ENCODE measurements at places on chromosomes 5 and 9.

DNA sequence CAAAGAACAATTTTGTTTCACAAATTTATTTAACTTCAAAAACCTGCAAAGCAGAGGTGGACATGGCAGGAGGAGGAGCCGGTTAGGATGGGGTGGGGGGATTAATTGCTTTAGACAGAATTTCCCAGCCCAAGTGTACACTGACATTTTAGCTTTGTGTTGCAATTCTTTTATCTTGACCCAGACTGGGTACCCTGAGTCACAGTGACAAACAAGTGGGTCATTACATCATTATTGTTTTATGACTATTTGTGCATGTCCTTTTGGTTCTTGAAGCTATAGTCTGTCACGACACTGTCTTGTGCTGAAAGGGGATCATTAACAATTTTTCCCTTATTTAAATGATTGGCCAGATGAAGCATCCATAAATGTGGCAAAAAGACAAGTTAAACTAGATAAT is 84.5 kb upstream of the VCAN start:
- no peak for DNase-seq

GRCh38 chr9:86705490-86705889 is 241.8 kb downstream of the GAS1 start:
- DNase-seq, result no peak

- DNase-seq, result peak; percentile 91
These were observed 13.3 kb downstream of the RPS14 start for GRCh38 chr5:150436141-150436680.

GRCh38 chr9:130940693-130941576 is 1.9 kb upstream of the FIBCD1 start:
- DNase-seq, result peak; percentile 87

DNA sequence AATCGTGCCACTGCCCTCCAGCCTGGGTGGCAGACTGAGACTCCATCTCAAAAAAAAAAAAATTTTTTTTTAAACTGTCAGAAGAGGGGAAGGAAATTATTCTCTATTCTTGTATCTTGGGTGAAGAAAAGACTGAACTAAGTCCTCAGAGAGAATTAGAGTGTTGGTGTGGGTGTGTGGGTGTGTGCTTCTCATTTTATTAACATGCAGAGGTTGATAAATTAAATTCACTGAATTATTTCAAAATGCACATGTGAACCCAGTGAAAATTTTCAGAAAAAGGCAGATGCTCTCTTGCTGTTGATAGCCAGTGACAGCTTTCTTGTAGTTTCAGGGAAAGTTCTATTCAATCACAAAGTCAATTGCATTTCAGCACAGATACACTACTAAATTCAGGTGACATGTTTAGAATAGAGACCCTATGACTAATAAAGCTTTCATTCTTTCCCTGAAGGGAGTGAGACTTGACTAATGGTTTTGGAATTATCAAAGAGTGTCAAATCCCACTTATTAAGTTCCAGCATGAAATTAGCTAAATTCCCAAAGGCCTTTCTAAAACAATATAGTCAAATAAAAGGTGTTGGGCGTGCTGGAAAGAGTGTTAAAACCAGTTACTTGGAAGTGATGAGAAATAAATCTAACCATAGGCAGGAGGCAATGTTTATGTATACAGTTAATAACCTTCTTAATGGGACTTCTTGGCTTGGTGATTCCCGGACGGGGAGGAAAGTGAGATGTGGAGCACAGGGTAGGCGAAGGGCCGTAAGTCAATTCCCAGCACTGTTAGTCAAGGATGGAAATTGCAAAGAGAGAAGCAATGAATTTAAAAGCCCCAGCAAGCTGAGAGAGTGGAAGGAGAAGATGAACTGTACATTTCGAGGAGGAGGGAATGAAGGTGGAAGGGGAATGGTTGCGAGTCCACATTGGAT is 103.2 kb upstream of the SPATA31D4 start:
- no peak for DNase-seq

GRCh38 chr9:134545215-134545542 is 96.4 kb upstream of the COL5A1 start:
- no peak for DNase-seq

GRCh38 chr5:6885581-6885980 is 172.3 kb downstream of the TENT4A start:
- no peak for DNase-seq

DNA sequence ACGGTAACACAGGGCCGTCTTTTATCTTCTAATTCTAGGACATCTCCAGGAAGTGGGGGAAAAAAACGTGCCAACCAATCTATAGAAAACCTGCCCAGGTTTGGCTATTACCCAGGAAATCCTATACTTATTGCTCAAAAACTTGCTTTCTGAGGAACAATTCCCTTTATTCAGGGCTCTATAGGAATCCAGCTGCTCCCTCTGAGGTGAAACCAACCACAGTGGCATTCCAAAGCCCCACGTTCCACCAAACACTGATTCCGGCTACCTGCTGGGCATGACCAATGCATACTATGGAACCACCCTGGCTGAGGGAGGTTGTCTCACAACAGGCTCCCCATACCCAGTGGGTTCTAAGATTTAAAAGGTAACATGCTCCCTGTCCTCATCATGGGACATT is 57.6 kb downstream of the GLIS3 start:
- DNase-seq, result no peak

DNA sequence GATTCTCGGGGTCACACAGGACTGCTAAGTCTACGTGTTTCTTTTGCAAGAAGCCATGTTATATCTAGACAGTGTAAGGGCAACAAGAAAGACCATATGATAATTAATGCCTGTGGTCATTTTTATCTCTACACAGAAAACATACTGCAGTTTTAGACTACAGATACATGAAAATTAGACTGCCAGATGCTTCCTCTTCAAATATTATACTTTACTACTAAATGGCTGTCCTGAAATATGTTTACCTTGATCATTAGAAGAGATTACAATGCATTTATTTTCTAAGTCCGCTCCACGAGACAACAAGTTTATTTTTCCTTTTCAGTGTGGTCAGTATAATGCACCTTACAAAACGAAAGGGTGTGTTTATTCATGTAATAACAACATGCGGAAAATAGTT is 147.6 kb downstream of the KIAA0825 start:
- DNase-seq, result no peak

DNA sequence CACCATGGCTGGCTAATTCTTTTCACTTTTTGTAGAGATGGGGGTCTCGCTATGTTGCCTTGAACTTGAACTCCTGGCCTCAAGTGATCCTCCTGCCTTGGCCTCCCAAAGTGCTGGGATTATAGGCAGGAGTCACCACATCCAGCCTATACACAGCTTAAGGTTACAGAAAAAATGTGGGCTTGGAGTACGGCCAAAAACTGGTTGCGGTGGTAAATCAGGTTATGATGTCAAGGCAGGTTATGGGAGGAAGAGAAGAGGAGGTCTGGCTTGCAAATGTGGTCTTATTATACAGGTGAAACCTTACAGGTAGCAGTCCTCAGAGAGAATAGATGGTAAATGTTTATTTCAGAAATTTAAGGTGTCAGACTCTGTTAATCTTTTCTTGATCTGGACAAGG is 30.7 kb upstream of the SYK start:
- no peak for DNase-seq

GRCh38 chr9:6996061-6996854 is 238.5 kb downstream of the KDM4C start:
- DNase-seq, result no peak

GRCh38 chr9:132833550-132834121 is 44.4 kb downstream of the AK8 start:
- DNase-seq, result no peak

- no peak for DNase-seq
These were observed 451.8 kb upstream of the FTMT start for GRCh38 chr5:121399879-121400278.

GRCh38 chr5:28580616-28581015 is 1542.2 kb upstream of the CDH9 start:
- DNase-seq, result no peak

- DNase-seq, result peak; percentile 14
These were observed 1.5 kb downstream of the KLF9 start for GRCh38 chr9:70412832-70413463.

DNA sequence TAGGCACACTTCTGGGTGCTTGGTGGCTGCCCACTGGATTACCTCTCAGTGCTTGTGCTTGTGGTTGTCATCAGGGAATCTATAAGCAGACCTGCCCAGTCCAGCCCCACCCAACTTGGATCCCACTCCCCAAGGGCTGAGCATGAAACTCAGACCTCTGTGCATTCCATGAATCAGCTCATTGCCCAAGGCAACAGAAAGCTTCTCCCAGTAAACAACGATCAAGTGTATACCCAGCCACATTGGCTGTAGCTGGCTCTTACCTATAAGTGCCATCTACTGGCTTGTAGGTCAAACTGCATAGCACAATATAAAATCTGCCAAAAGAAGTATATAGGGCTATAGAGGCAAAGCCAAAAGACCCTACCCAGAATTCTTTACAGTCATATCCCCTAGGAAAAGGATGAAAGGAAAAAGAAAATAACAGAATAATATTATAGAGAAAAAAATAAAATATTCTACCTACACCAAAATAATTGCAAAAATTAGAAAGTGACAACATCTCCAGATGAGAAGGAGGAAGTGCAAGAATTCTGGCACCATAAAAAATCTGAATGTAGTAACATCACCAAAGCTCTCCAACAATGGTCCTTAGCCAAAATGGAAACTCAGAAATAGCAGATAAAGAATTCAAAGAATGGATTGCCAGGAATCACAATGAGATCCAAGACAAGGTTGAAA is 321.0 kb upstream of the TRPC7 start:
- peak; percentile 22 for DNase-seq

- DNase-seq, result peak; percentile 11
These were observed 26.9 kb downstream of the EXOC3 start for GRCh38 chr5:469752-470483.

- no peak for DNase-seq
These were observed 69.0 kb downstream of the UGCG start for GRCh38 chr9:111965566-111966019.

GRCh38 chr9:131673531-131673930 is 66.3 kb downstream of the RAPGEF1 start:
- DNase-seq, result no peak

DNA sequence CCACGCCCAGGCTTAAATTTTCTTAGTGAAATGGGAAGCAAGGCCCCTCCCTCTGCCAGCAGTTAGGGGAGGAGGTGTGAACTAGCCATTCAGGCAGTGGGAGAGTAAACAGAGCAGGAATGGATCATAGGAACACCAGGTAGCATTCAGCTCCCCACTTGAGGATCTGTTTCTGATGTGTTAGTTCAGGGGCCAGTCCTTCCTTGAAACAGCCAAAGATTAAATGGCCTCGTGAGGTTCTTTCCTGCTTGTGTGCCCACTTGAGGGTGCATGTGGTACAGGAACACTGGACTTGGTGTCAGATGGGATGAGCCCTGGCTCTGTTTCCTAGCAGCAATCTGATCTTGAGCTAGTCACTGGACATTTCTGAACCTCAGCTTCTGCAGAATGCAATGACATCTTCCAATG is 21.2 kb downstream of the FAXDC2 start:
- DNase-seq, result no peak

DNA sequence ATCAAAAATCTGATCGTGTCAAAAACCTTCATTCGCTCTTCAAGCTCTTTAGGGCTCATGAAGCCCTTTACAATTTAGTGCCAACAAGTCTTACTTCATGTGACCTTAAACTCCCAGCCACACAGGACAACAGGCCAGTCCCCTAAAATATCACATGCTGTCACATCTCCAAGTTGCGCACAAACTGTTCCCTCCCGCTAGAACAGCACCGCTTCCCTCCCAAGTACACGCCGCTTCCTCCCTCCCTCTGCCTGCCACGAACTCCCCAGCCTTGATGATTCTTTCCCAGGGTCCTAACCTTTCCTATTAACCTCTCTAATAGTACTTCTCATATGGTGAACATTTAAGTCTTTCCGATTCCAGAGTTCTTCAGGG is 91.2 kb downstream of the TLE1 start:
- peak; percentile 12 for DNase-seq

- DNase-seq, result no peak
These were observed 43.1 kb downstream of the PTCD2 start for GRCh38 chr5:72363166-72363802.

GRCh38 chr5:149702934-149703646 is 27.0 kb upstream of the PPARGC1B start:
- no peak for DNase-seq

GRCh38 chr5:141883892-141884318 is 5.7 kb upstream of the PCDH1 start:
- no peak for DNase-seq

DNA sequence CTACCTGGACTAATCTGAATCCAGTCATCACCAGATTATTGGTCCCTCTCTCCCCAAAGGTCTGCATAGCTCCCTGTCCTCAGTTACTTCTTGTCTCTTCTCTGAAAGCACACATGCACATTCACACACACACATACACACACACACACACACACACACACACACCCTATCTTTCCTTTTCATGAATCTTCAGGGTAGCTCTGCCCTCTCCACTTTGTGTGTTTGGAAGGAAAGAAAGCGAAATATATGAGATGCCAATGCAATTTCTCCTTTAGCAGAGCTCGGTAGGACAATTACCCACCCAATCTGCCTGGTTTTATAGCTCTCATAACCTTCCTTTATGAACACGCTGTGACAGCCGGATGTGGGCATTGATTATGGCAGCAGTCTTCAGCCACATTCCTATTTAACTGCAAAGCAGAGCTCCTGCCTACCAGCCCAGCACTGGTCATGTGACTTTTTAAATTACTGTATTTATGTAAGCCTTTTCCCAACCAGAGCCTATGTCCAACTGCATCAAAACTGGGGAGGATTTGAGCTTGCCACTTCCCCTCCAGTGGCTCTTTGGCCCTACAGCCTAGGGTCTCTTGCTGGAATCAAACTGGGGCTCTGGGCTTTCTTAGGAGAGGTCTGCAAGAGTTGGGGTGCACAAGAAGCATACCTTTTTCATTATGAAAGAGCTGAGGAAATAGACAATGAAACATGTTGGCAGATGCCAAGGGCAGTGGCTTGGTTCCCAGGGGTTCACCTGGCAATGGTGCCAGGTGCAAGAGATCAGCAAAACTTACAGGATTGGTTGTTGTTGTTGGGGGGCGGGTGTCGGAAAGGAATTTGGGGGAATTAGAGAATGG is 20.8 kb upstream of the MATR3 start:
- DNase-seq, result no peak

DNA sequence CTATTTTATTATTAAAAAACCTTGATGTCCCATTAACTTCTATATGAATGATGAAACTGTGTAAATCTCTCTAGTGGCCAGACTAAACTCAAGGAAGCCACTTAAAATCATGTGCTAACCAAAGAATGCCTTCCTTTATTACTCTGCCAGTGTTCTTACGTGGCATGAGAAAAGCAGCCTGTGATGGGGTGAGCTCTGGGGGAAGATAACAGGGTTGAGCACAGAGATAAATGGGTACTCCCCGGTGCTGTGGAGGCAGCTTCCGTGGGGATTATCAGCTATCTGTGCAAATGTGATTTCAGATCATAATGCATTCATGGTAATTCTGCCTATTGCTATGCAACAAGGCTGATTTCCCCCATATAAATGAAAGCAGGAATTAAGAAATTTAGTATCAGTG is 181.3 kb downstream of the CAVIN4 start:
- DNase-seq, result no peak
